ENCODE measurements at places on chromosomes 7 and 10. TPM values are rescaled to one million over a fixed set of nuclear protein-coding genes. Genes with fewer than 3 reads are reported as not detected.

GRCh38 chr7:20352573-20353306, 22.0 kb downstream of the ITGB8 start:
- DNase-seq, result no peak

Gene GTF2IRD2
- total RNA-seq, result 26.8 TPM

Gene GJD4
- not detected for total RNA-seq

GRCh38 chr7:2821161-2821841, 22.8 kb downstream of the GNA12 start:
- DNase-seq, result peak; percentile 35

Gene MOGAT3
- not detected for total RNA-seq

- DNase-seq, result no peak
These were observed 190.7 kb downstream of the CDCA7L start for GRCh38 chr7:21754963-21755362.

Gene ABCB1
- 3.2 TPM for total RNA-seq
